ENCODE measurements at places on chromosomes 6 and 20. TPM values are rescaled to one million over a fixed set of nuclear protein-coding genes. Genes with fewer than 3 reads are reported as not detected.

The MOXD1 gene
- total RNA-seq: 5.0 TPM

The ZSCAN23 gene
- total RNA-seq: 3.4 TPM

The SNTA1 gene
- 25.9 TPM for total RNA-seq

The BMP7 gene
- not detected for total RNA-seq

The MOG gene
- total RNA-seq: not detected

The FAM184A gene
- total RNA-seq: 4.4 TPM

The UNC93A gene
- total RNA-seq: not detected

The LHFPL5 gene
- total RNA-seq: not detected

The OR2H1 gene
- total RNA-seq: not detected

The GHRH gene
- not detected for total RNA-seq

The ATG5 gene
- 38.8 TPM for total RNA-seq

The VIP gene
- total RNA-seq: not detected

The CRISP3 gene
- total RNA-seq: not detected

The PSMB8 gene
- total RNA-seq: 31.6 TPM

The CFAP61 gene
- not detected for total RNA-seq

The RAMACL gene
- total RNA-seq: 0.26 TPM

The PCK1 gene
- not detected for total RNA-seq

The OTOR gene
- total RNA-seq: not detected

The TMEM74B gene
- total RNA-seq: 18.4 TPM

The CCN5 gene
- total RNA-seq: 0.26 TPM

The EPB41L2 gene
- 39.9 TPM for total RNA-seq

The TSBP1 gene
- not detected for total RNA-seq

The ETV7 gene
- total RNA-seq: not detected

The SLC24A3 gene
- total RNA-seq: not detected

The TRIM39 gene
- total RNA-seq: 17.9 TPM

The IL17A gene
- total RNA-seq: not detected
